ENCODE measurements at places on chromosomes 13 and 19.

DNA sequence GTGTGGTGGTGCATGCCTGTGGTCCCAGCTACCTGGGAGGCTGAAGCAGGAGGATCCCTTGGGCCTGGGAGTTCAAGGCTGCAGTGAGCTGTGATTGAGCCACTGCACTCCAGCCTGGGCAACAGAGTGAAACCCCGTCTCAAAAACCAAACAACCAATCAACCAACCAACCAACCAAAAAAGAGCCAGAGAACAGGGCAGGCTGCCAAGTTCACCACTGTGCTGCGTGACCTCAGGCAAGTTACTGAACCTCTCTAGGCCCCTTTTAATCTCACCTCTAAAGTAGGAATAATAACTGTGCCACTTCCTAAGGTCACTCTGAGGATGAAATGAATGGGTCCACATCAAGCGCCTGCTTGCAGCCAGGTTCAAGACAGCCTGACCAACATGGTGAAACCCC, 16.9 kb downstream of the TJP3 start:
- no peak for DNase-seq

DNA sequence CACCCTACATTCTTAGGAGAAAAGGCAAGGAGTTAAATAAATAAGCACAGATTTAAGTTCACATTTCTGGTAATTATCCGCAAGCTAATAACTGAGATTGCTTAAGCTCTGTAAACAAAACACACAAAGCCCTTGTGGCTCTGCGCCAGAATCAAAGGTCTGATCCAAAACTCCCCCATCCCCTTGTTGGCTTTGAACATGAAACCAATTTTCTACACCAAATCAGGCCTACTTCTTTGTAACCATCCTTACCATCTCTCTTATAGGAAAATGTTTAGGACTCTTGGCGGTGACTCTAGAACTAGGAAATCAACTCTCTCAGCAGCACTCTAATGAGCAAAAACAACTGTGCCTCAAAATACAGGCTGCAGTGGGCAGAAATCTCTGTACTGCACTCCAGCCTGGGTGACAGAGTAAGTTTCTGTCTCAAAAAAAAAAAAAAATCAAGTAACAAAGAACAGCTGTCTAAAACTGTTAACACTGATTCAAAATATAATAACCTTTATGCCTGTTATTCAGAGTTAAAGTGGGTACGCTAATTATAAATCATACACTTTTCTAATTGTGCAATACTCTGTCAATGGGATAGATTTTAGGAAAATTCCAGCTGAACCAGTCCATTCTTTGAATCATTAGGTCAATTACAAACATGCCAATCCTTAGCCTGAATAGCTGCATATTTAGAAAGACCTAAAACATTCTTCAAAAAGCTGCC, 25.8 kb downstream of the ABCC4 start:
- no peak for DNase-seq

- no peak for DNase-seq
Observed at GRCh38 chr19:49863935-49864320, 3.4 kb downstream of the PNKP start.

GRCh38 chr13:74114202-74114601, 20.0 kb downstream of the KLF12 start:
- DNase-seq = no peak

GRCh38 chr19:35029737-35030256, 473 bp upstream of the SCN1B start:
- no peak for DNase-seq

GRCh38 chr19:2317756-2318155, 9.8 kb upstream of the LINGO3 start:
- DNase-seq = no peak

GRCh38 chr19:40178756-40179155, 12.5 kb upstream of the MAP3K10 start:
- DNase-seq = no peak

DNA sequence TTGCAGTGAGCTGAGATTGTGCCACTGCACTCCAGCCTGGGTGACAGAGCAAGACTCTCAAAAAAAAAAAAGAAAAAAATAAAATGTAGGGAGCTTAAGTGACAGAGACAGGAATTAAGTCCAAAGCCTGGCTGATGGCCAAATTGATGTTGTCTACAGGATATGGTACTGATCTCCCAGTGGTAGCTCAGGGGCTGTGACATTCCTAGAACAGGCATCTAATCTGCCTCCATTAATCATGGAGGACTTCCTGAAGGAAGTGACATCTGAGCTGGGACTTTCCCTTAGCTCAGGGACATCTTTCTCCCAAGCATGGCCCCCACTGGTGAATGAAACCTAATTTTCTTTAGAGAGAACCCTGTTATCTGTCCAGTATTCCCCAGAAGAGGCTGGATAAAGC, 11.4 kb upstream of the EDDM13 start:
- DNase-seq = no peak

GRCh38 chr13:31036731-31037695, 104.6 kb downstream of the TEX26 start:
- no peak for DNase-seq

DNA sequence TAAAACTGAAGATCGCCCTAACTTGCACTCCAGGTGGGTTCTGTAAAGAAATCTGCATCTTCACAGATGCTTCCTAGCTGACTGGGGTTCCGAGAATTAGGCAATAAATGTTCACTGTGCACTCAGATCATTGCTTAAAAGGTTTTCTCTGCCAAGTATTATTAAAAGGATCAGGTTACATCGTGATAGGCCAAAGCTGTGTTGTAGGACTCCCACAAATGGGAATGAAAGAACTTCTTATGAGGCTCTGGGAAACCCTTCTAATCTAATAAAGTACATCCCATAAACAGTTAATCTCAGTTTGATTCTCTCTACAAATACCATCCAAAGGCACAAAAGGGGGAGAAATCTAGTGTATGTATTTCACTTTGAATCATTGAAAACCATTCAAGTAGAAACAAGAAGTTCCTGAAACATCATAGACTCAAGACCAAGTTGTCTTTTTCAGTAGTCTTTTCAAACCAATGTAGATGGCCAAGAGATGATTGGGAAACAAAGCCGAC, 7.1 kb upstream of the POU4F1 start:
- DNase-seq = no peak

DNA sequence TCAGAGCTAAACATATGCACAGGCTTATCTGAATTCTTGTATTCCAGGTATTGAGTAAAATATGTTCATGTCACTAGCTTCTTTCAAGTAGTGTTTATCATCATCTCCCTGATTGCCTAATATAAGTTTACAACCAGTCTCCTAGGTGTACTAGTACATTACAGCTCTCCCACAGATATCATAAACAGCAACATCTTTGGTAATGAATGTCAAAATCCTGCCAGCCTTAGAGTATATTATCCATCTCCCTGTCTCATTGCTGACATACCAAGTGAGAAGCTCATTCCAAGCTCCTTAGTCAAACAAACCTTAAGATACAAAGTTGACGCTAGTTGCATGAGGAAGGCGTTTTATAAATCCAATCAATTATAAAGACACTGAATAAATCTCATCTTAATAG, 689.1 kb upstream of the GPC6 start:
- no peak for DNase-seq

GRCh38 chr19:46409191-46409590, 4.2 kb downstream of the CCDC8 start:
- no peak for DNase-seq

GRCh38 chr19:13155472-13156359, 5.5 kb downstream of the IER2 start:
- no peak for DNase-seq

DNA sequence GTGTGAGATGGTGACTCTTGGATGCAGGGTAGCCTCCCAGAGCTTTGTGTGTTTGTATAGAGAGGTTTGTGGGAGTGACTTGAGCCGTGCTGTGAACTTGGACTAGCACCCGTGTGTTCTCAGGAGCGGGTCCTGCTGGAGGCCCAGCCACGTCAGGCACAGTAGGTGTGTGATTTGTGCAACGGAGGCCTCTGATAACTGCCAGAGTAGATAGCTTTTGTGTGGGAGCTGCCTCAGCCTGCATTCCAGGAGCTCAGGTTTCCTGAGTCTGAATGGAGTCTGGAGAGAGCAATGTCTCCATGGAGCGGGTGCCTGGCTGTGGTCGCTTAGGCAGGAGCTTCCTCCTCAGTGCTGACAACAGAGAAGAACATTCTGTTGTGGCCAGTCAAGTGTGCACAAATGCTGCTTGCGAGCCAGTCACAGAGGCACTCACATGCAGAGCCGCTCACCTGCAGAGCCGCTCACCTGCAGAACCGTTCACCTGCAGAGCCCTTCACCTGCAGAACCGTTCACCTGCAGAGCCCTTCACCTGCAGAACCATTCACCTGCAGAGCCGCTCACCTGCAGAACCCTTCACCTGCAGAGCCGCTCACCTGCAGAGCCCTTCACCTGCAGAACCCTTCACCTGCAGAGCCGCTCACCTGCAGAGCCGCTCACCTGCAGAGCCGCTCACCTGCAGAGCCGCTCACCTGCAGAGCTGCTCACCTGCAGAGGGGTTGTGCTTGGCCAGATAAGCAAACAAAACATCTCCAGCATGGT, 32.6 kb downstream of the TFDP1 start:
- no peak for DNase-seq

DNA sequence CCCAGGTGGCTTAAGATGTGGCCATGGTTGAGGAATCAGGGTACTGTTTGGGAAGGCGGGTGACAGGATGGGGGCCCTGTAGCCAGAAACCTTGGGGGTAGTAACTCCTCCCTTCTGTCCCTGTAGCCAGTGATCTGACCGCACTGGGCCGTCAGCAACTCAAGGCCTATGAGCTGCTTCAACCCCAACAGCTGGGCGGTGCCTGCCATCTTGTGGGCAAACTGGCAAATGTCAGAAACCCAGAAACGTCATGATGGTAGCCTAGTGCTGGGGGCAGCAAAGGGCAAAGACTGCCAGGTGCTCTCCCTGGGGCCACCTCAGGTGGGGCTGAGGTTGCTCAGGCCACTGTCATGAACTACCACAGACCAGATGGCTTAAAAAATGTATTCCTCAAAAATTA, 3.5 kb downstream of the COPE start:
- DNase-seq = no peak

DNA sequence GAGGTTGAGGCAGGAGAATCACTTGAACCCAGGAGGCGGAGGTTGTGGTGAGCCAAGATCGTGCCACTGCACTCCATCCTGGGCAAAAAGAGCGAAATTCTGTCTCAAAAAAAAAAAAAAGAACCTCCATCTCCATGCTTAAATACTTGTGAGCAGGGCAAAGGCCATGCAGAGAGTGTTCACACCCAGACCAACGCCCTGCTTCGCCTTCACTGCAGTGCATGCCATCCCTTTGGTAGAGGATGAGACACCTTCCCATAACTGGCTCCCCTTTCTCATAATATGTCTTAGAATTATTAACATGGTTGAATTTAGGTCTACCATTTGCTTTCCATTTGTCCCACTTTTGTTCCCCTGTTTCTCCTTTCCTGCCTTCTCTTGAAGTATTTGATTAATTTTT, 15.4 kb downstream of the BBC3 start:
- DNase-seq = no peak

DNA sequence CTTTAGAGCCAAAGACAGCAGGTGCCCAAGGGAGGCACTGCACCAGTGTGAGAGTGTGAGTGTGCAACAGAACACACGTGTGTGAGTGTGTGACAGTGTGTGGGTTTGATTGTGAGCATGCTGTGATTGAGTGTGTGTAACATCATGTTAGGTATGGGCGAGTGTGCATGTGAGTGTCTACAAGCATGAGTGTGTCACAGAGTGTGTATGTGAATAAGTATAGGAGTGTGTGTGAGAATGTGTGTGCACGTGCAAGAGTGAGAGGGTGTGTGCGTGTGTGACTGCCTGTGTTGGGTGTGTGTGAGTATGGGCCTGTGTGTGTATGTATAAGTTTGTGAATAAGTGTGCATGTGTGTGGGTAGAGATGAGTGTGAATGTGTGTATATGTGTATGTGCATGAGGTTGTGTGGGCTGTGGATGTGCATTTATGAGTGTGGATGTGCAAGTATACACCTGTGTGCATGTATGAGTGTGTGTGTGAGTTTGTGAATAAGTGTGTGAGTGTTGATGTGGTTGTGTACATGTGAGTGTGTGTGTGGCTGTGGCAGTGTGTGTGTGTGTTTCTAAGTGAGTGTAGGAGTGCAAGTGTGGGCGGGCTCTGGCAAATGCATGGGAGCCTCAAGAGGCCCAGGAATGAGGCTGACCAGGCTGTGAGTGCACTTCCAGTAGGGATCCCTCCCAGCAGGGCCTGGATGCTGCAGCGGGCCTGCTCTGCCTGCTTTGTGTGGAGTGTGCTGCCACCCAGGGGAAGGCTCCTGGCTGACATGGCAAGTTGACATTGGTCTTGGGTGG, 198.4 kb downstream of the COL4A1 start:
- DNase-seq = no peak

DNA sequence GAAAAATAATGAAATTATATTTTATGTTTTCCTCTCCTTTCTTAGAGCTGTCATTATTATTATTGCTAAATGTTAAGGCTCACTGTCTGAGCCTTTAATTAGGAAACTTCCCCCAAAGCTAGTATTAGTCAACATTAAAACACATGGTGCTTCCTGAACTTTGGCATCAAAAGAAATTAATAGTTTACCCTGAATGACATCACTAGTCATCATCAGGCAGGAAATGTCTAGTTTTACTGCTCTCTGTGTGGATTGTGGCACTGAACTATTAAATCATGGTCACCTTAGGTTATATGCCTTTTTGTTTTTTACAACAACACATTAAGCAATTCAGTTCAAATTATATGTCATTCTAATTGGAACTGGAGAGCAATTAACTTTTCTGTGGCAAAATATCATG, 595.5 kb downstream of the SLITRK1 start:
- DNase-seq = no peak

- no peak for DNase-seq
Observed at GRCh38 chr19:37466277-37466797, 907 bp downstream of the ZNF569 start.

- DNase-seq = no peak
Observed at GRCh38 chr19:51000426-51000825, 978 bp downstream of the KLK8 start.

- DNase-seq = no peak
Observed at GRCh38 chr13:36887758-36888521, 32.1 kb downstream of the SMAD9 start.

GRCh38 chr19:45142726-45143110, 18.1 kb downstream of the NKPD1 start:
- DNase-seq = no peak

GRCh38 chr13:76499891-76500290, 386.3 kb downstream of the KCTD12 start:
- no peak for DNase-seq

DNA sequence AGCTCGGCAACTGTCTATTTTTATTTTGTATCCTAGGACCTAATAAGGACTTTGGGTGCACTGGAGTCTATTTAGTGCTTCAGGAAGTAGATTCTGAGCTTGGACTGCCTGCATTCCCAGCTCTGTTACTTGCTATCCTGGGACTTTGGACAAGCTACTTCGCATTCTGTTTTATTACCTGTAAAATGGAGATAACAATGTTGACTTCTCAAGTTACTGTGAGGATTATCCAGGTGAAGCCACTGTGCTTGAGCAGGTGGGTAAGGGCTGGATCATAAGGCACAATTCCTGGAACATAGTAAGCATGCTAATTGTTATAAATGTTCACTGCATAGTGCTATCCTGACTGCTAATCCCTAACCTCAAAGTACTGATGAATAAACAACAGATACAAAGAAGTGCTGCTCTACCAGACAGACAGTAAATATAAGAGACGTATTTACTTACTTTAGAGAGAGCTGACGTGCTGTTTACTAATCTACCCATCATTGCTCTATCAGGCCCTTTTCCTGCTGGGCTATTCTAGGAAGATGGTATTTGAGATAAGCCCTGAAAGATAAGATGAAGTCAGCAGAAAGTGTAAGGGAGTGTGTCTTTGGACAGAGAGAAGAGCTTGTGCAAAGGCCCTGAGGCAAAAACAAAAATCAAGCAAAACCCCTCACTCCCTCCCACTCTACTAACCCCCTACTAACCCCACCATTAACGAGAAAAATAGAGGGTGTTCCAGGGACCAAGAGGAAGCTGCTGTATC, 50.8 kb upstream of the FLT1 start:
- no peak for DNase-seq

Measured in stimulated activated CD4-positive, alpha-beta T cell treated with anti-CD3 and anti-CD28 coated beads, TNF-alpha, amount 100 ng/mL, for 24 hours (primary cell).